ENCODE measurements at places on chromosomes 16 and 17. TPM values are rescaled to one million over a fixed set of nuclear protein-coding genes. Genes with fewer than 3 reads are reported as not detected.

TEKT1 gene
- not detected for total RNA-seq

ZNF385C gene
- total RNA-seq = 1.5 TPM

DNA sequence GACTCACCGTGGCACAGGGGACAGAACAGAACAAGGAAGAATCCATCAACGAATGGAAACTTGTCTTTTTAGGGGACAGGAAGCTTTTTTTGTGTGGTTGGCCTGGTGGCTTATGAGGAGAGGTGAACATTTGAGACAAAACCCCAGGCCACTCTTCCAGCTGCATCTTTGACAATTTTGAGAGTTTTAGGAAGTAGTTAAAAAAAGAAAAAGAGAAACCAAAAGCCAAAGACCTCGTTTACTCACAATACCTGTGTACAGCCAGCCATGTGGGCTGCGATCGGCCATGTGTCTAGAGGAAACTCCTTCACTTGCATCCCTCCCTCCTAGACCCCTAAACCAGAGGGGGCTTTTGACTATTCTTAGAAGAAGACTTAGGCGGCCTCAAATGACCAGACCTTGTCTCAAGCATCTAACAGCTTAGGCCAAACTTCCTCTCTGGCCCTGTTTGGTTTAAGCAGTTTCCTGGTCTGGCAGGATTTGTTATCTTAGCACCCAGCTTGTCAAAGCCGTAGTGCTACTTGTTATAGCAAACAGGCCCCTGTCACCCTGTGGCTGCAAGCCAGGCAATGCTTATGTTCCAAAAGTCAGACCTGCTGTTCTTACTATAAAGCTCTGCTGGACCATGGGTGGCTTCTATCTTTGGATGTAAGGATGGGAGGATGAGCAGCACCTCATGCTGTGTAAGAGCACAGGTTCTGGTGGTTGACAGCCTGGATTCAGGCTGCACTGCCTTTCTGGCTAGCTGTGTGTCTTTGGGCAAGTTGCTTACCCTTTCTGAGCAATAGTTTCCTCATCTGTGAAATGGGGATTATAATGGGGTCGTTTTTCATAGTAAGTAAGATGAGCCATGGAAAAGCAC lies 17.7 kb downstream of the KSR1 start:
- no peak for DNase-seq

- no peak for DNase-seq
Observed at GRCh38 chr17:32943647-32944191, 15.8 kb downstream of the TMEM98 start.

GRCh38 chr17:8991514-8992285 lies 26.2 kb upstream of the PIK3R5 start:
- DNase-seq = peak; percentile 61

GRCh38 chr16:87348616-87349157 lies 31.5 kb upstream of the C16orf95 start:
- DNase-seq = no peak

- no peak for DNase-seq
Observed at GRCh38 chr17:58974354-58974753, 132.3 kb downstream of the TRIM37 start.

DNA sequence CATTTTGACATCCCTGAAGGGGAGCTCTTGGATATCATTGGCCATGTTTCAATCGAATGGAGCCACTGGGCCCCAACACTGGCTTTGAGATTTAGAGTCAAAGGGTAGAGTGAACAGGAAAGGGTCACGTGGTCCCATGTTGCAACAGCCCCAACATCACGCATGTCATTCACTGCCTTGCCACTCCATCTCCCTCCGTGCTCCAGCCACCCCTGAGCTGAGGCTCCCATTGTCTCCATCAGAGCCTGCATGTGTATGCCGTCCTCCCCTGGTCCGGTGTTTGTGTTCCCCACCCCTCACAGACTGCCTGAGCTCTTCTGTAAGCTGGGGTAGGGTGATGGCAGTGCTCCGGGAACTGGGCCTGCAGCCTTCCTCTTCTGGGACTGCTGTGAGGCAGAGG lies 12.1 kb downstream of the NFE2L1 start:
- DNase-seq = no peak

Measured in SJCRH30 (cell line).